ENCODE measurements at places on chromosomes 6 and 20. TPM values are rescaled to one million over a fixed set of nuclear protein-coding genes. Genes with fewer than 3 reads are reported as not detected.

The IL17F gene
- not detected for total RNA-seq

The NOTCH4 gene
- total RNA-seq: 1.3 TPM

The SF3B5 gene
- 258 TPM for total RNA-seq

The KCNB1 gene
- total RNA-seq: not detected

The SERPINB6 gene
- 54.9 TPM for total RNA-seq

The TPBG gene
- not detected for total RNA-seq

The PLN gene
- total RNA-seq: not detected

The ADGRF5 gene
- not detected for total RNA-seq

The UCKL1 gene
- total RNA-seq: 28.9 TPM
